ENCODE measurements at places on chromosomes 5 and 9.
A peak's percentile ranks its signal among the peaks of the same experiment; 100 is the strongest.

GRCh38 chr9:109799792-109800191, 19.8 kb downstream of the PALM2AKAP2 start:
- DNase-seq = no peak

DNA sequence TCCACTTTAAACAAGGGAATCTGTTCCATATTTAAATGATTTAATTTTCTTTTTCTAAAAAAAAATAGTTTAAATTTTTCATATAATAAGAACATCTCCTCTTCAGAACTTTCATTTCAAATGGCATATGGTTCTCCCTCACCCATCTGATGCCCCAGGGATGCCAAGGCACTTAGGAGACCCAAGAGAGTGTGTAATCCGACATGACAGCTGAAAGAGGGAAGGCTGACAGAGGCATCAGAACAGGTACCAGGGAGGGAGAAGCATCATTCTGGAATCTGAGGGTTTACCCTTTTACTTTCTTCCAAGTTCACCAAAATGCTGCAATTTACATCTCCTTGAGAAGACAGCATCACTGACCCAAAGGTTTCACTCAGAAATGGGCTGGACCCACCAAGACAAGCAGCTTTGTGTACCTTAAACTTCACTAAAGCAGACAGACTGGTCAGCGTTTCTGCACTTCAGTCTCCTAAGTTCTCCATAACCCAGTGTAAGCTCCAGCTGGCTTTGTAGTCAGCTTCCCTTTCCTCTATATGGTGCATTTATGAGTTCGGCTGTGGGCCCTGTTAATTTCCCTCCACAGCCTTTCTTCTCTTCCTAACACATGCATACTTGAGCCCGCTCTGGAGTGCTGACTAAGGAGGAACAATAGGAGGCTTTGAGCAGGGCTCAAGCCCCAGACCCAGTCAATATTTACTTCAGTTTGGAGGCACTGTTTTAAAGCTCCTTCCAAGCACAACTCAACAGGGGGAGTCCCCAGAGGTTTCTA, 17.7 kb downstream of the EFNA5 start:
- peak; percentile 12 for DNase-seq

DNA sequence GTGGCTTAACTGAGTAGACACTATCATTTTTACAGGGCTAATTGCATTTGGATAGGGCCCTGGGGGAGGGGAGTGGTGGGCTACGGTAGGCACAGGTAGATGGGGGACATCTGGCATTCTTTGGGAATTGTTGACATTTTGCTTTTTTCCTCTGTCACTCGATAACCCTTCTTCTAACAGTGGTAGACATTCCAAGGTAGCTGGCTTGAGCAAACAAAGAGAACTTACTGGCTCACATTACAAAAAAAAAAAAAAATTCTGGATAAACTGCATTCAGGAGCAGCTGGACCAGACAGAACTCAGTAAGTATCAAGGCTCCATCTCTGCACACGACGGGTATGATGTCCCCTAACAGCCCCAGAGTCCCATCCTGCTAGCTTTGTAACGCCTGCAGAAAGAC, 585.2 kb downstream of the ZNF608 start:
- no peak for DNase-seq

DNA sequence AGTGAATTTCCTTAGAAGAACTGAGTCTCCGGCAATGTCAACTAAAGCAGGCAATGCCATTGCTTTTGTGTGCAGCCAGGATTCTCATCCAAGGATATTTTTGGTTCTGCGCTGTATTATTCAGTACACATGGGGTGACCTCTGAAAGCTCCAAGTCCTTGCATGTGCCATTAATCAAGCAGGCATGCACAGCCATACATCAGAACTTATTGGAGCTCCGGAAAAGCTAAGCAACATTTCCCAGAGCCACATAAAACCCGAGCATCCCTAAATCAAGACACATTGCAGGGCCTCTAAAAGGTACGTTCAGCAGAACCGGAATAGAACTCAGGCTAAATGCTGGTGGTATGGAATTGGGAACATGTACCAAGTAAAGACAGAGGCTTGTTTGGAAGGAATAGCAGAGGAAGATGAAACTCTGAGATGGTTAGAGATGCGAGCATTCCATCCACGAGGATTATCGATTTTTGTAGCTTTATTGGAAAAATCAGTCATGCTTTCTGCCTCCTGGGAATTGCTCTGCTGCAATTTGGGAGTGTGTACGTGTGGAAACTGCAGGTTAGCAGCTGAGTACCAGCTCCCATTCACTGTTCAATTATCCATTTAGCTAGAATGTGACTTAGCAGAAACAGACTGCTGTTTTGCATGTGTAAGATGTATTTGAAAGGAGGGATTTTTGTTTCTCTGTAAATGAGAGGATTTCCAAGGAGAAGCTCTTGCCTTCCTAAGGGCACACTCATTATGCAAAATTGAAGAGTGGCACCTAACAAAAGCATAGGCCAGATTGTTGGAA, 143.7 kb upstream of the WWC1 start:
- DNase-seq = no peak

- no peak for DNase-seq
Observed at GRCh38 chr5:76682387-76682786, 33.5 kb upstream of the F2R start.

GRCh38 chr5:103375350-103375749, 116.8 kb downstream of the MACIR start:
- no peak for DNase-seq

Measured in NCI-H1092 treated with DMSO at 0.1 percent for 48 hours (cell line).